ENCODE measurements at places on chromosomes 16 and 17. TPM values are rescaled to one million over a fixed set of nuclear protein-coding genes. Genes with fewer than 3 reads are reported as not detected.

The CD300A gene
- total RNA-seq: 0.44 TPM

The SLC25A39 gene
- 266 TPM for total RNA-seq

The PMP22 gene
- total RNA-seq: 26.1 TPM

The CNTD1 gene
- total RNA-seq: not detected

The PLLP gene
- 0.42 TPM for total RNA-seq

GRCh38 chr17:17890773-17891759 lies 54.3 kb upstream of the SREBF1 start:
- DNase-seq: peak; percentile 72

GRCh38 chr17:45908935-45909334 lies 14.6 kb downstream of the MAPT start:
- DNase-seq: no peak

DNA sequence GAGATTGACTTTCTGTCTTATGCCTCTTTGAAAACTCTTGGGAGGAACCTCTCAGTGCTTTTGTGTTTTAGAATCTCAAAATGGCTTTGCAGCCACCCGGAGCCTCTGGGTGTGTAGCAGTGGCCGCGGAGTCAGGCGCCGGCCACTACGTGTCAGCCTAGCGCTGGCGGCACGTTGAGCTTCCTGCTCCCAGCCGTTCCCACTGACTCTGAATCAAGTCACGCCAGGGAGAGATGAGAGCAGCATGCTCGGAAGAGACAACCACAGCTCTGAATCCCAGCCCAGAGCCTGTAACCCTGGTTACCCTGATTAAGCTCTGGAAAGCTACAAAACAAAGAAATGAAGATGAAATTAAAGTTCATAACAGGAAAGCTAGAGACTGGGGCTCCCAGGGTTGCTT lies 97.4 kb upstream of the CACNG5 start:
- DNase-seq: no peak

DNA sequence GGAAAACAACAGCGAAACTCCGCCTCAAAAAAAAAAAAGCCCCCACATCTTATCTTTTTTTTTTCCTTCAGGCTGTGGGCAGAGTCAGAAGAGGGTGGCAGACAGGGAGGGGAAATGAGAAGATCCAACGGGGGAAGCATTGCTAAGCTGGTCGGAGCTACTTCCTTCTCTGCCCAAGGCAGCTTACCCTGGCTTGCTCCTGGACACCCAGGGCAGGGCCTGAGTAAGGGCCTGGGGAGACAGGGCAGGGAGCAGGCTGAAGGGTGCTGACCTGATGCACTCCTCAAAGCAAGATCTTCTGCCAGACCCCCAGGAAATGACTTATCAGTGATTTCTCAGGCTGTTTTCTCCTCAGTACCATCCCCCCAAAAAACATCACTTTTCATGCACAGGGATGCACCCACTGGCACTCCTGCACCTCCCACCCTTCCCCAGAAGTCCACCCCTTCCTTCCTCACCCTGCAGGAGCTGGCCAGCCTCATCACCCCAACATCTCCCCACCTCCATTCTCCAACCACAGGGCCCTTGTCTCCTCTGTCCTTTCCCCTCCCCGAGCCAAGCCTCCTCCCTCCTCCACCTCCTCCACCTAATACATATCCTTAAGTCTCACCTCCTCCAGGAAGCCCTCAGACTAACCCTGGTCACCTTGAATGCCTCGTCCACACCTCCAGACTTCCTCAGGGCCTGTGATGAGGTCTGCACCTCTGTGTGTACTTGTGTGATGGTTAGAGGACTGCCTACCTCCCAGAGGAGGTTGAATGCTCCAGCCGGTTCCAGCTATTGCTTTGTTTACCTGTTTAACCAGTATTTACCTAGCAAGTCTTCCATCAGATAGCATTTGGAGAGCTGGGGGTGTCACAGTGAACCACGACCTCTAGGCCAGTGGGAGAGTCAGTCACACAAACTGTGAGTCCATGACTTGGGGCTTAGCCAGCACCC lies 1.2 kb upstream of the HBA1 start:
- peak; percentile 51 for DNase-seq

GRCh38 chr17:35486920-35487732 lies 38.6 kb upstream of the SLFN13 start:
- DNase-seq: no peak

- no peak for DNase-seq
These were observed 54.8 kb downstream of the TOM1L2 start for GRCh38 chr17:17917394-17917793.

GRCh38 chr16:760545-761343 lies at the start of gene MSLN:
Gene MSLN, plus strand, starts transcription at chr16:760734. Its CDS starts 1,947 bp downstream, at chr16:762681.
- DNase-seq: no peak

- DNase-seq: peak; percentile 77
These were observed 5.7 kb downstream of the ZNF319 start for GRCh38 chr16:57994778-57995177.

DNA sequence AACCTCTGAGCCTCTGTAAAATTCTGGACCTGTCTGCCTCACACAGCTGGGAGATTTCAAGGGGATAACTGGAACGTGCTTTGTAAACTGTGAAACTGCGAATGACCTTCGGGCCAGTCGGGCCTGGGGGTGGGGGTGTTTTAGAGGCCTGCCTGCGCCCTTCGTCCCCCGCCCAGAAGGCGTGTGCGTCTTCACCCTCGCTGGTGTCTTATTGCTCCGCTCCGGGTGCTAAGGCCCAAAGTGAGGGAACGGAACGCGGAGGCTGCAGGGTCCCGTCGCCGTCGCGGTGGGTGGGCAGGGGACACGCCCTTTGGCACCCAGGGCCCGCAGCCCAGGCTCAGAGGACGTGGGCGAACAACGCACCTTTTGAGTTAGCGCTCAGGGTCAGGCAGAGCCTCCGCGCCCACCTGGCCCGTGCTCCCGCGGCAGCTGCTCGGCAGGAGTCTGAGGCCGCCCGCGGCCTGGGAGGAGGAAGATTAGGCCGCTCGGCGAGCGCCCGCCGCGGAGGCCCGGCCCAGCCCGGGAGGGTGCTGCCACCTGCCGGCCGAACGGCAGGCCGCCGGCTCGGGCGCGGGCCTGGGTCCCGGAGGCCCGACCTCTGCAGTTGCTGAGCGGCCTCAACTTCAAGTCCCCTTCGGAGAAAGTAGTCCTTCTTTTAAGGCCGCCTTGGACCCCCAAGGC lies 29.7 kb downstream of the DCAKD start:
- DNase-seq: peak; percentile 89

DNA sequence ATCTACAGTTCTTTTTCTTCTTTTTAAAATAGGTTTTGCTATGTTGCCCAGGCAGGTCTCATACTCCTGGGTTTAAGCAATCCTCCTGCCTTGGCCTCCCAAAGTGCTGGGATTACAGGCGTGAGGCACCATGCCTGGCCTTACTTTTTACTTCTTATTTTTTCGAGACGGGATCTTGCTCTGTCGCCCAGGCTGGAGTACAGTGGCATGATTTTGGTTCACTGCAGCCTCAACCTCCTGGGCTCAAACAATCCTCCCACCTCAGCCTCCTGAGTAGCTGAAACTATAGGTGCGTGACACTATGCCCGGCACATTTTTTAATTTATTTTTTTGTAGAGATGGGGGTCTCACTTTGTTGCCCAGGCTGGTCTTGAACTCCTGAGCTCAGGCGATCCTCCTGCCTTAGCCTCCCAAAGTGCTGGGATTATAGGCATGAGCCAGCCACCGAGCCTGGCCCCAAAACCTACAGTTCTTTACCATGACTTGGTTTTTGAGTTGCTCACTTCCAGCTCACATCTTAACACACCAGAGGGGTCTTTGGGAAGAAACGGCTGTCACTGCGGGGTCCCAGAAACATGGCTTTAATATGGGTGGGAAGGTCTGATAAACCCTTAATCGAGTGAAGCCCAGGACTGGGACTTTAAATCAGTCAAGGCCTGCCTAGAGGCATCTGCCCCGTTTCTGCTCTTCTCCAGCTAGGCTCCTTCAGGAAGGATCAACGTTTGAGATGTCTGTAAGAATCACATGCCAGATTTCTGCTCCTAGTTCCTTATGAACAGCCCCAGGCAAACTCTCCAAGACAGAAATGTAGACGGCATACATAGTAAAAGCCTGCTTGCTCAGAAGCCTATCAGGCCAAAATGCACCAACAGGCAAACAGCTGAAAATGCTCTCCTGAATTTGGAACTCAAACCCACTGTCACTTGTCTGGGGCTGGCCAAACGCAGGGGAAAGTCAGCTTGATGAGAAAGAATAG lies 91.7 kb upstream of the TOB1 start:
- no peak for DNase-seq

- DNase-seq: no peak
These were observed 127.7 kb downstream of the GAS7 start for GRCh38 chr17:10070690-10071089.

GRCh38 chr16:84059946-84060901 lies 17.6 kb upstream of the SLC38A8 start:
- DNase-seq: no peak

DNA sequence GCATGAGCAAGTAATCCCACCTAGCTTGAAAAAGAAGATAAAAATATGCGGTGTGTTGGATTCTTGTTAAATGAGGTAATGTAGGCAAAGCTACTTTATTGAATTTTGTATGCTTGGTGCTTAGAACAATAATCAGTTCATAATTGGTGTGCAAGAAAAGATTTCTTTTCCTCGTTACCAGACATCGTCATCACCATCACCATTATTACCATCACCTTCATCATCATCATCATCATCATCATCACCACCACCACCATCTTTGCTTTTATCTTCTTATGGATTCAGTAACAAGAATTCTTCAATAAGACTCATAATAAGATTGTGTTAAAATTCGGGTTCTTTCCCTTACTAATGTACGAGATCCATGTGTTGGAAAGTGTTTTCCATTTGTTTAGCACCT lies 173.7 kb downstream of the RBFOX1 start:
- no peak for DNase-seq
